ENCODE measurements at places on chromosomes 16 and 17. TPM values are rescaled to one million over a fixed set of nuclear protein-coding genes. Genes with fewer than 3 reads are reported as not detected.

The PRSS27 gene
- 1.8 TPM for total RNA-seq

The TEX19 gene
- 0.43 TPM for total RNA-seq

The TBC1D3G gene
- total RNA-seq: 0.07 TPM

The OR1F1 gene
- 0.38 TPM for total RNA-seq

The LRRC59 gene
- 240 TPM for total RNA-seq

Data from A549 treated with RU486 at 1 μM for 4 hours (cell line).